ENCODE measurements at places on chromosomes 7 and 10.

DNA sequence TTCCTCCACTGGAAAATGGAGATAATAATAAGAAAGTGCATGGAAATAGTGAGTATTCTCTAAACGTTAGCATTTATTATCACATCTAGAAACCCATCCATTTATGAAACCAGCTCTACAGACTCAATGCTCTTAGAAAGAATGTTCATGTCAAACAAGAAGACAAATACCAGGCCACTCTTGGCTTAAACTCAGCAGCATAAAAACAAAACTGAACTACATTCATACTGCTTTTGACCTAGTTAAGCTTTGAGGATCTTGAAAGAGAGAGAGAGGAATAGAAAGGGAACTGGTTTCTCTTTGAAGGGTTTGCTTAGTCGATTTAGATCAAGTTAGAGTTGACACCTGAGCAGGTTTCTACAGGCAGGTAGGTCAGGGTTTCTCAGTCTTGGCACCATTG is 332.9 kb upstream of the PRKCQ start:
- no peak for DNase-seq

- DNase-seq, result no peak
Measured at GRCh38 chr7:52273685-52274610, 761.5 kb upstream of the POM121L12 start.

DNA sequence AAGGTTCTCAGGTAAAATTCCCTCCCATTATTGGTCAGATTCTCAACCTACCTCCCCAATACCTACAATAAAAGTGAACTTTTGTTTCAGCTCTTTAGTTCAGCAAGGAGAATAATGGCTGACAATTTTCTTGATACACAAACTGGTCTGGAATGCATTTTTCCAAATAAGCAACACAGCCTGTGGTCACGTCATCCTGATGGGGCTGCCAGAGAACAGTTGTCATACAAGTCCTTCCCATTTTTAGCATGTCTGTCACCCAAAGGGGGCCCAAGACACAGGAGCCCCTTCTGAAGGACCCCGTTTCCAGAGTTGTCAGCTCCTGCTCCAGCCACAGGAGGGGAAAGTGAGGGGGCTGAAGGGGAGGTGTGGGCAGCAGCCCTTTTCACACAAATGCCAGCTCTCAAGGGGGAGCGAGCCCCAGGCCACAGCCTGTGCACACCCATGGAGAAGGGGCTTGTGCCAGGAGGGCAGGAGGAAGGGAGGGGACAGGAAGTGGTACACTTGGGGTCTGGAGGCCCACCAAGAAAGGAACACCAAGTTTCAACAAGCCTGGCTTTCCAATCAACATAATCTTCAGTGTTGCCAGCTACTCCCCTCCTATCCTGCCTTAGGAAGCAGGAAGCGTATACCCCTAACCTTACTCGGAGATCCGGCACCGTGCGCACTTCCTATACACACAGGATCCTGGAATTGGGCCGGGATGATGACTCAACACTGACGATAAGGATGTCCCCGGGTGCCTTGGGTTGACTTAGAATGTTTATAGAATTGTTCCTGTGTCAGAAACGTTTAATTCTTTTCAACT is 43.4 kb upstream of the PDLIM1 start:
- peak; percentile 35 for DNase-seq

DNA sequence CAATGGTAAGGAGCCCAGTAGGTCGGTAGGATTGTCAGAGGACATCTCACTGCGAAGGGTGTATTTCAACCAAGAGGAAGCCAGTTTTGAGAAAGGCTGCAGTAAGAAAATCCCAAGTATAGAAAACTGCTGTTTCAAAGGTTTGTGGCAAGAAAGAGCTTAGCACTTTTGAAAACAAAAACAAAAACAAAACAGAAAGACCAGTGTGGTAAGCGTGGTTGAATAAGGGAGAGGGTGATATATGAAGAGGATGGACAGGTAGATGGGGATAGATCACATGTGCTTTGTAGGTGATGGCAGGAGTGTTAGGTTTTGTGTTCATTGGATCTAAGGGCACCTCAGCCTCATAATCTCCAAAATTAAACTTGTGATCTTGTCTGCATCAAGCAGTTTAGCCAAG is 141.6 kb upstream of the WNT16 start:
- no peak for DNase-seq

- no peak for DNase-seq
Measured at GRCh38 chr7:97001221-97001620, 4.1 kb upstream of the DLX6 start.

GRCh38 chr7:155917836-155918430 is 105.7 kb upstream of the SHH start:
- no peak for DNase-seq
